ENCODE measurements at places on chromosomes 4 and X.

GRCh38 chr4:186144198-186144945 is 39.9 kb downstream of the FAM149A start:
- DNase-seq = no peak

GRCh38 chrX:50108264-50108663 is 92.5 kb downstream of the AKAP4 start:
- DNase-seq = no peak

GRCh38 chr4:123352240-123352945 is 44.2 kb upstream of the SPRY1 start:
- DNase-seq = no peak

- DNase-seq = no peak
Observed at GRCh38 chrX:38473701-38474100, 87.6 kb upstream of the TSPAN7 start.

- no peak for DNase-seq
Observed at GRCh38 chrX:12400218-12400617, 261.9 kb downstream of the FRMPD4 start.

DNA sequence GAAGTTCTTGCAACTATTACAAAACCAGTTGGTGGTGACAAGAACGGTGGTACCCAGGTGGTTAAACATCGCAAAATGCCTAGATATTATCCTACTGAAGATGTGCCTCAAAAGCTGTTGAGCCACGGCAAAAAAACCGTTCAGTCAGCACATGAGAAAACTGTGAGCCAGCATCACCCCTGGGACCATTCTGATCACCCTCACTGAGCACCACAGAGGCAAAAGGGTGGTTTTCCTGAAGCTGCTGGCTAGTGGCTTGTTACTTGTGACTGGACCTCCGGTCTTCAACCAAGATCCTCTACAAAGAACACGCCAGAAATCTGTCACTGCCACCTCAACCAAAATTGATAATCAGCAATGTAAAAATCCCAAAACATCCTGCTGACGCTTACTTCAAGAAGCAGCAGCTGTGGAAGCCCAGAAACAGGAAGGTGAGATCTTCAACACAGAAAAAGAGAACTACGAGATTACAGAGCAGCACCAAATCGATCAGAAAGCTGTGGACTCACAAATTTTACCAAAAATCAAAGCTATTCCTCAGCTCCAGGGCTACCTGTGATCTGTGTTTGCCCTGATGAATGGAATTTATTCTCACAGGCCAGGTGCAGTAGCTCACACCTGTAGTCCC is 21.4 kb upstream of the SLC10A6 start:
- no peak for DNase-seq

GRCh38 chr4:156347412-156348075 is 393.9 kb upstream of the CTSO start:
- DNase-seq = no peak

DNA sequence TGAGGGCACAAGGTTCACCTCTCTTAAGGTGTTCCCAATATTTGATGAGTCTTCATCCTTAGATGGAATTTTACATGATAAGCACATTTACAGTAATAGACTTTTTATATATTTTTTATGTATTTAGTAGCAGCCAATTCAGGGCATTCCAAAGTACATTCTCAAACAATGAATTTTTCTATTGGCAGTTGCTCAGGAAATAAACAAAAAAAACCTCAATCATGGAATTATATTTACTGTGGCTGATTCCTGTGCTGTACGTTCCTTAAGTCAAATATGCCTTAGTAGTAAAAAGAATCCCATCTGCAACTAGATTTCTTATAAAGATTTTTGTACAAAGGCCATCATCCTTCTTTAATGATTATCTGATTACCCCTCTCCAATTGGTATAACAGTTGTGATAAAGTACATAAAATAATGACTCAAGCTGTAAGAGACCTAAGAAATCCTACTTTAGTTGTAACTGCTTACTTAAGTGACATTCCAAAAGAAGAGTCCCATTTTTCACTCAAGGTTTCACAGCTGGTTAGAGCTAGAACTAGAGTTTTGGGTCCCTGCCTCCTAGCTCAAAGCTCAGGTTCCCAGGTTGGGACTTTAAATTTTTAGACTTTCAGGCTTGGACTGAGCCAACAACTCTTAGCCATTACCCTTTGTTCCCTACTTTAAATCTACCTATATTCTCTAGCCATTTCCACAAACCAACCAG is 152.7 kb downstream of the FHIP1A start:
- DNase-seq = no peak

DNA sequence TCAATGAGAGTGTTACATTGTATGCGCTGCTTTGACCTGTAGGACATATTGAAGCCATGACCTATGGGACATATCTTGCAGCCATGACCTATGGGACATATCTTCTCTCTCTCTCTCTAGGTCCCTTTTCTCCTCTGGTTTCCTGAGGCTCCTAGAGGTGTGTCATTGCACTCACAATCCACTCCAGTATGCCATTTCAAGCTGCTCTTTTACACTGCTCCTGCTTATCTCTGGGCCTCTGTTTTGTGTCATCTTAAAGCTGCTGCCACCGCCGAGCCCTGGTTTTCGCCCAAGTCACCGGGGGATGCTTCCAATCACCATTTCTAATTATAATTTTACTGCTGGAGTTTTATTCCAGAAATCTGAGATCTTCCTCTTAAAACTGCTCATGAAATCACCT is 336.1 kb downstream of the GALNTL6 start:
- DNase-seq = no peak

DNA sequence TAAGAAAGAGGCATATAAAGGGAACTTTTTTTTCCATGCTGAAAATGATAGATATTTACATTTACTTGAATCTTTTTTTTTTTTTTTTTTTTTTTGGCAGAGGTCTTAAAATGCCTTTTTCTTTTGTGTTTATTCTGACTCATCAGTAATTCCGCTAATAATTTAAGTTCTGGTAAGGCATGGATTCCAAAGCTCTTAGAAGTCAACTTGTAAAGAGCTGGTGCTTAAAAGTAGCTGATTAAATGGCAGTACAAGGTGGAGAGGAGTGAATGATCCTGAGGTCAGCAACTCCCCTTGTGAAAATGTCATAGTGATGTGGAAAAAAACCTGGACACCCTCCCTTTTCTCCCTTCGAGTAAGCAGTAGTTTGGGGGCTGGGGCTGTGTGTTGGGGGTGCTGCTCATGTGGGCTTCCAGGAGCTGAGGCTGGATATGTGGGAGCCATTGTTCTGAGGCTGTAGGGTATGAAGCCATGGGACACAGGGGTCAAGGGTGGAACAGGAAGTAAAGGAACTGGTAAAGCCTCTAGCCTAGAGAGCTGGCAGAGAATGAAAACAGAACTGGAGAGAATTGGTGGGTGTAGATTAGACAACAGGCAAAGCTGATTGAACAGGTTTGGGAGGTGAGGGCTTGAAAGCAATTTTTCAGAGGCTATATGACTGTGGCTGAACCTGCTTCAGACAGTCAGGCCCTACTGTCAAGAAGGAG is 41.0 kb upstream of the PITX2 start:
- DNase-seq = no peak

DNA sequence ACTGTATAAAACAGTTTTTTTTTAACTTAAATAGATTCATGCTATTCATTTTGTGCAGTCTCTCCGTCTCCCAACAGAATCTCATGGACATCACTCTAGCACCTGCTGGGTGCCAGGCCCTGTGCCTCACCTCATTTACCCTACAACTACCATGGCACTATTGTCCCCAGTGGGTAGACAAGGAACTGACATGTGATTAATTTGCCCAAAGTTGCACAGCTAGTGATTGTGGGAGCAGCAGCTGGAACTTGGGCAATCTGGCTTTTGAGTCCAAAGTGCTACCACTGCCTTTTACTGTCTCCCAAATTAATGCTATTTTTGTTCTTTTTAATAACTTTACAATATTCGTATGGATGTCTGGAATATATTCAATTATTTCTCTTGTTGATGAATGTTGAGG is 11.2 kb upstream of the PGRMC2 start:
- DNase-seq = no peak

GRCh38 chrX:17007134-17007768 is 60.8 kb downstream of the REPS2 start:
- DNase-seq = no peak

GRCh38 chrX:40095583-40096394 is 2.0 kb downstream of the BCOR start:
- no peak for DNase-seq

- DNase-seq = no peak
Observed at GRCh38 chrX:22276781-22277180, 4.1 kb downstream of the CBLL2 start.

GRCh38 chr4:28226962-28227361 is 1366.3 kb downstream of the STIM2 start:
- DNase-seq = no peak

- DNase-seq = no peak
Observed at GRCh38 chr4:7334521-7335275, 100.0 kb downstream of the PSAPL1 start.

- DNase-seq = no peak
Observed at GRCh38 chr4:130812117-130812765, 1716.3 kb downstream of the C4orf33 start.

DNA sequence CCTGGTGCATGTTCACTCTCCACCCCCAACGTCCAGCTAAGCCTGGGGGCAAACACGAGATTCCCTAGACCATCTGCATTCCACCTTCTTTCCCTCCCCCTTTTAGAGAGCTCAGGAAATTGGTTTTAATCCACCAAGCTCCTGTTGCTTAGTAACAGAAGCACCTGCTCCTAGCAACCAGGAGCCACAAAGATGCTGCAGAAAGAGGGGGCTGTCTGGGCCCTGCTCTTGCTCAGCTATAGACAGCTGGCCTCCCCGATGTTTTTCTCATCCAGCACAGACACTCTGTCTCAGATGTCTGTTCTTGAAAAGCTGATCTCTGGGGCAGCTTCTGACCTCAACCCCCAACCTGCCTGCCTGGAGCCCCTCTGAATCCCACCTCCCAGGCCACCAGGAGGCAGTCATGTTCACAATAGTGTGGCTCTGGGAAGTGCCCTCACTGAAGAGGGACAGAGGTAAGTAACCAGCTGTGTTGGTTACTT is 71.5 kb downstream of the SLC16A2 start:
- DNase-seq = no peak

Measured in cortex of kidney (tissue), 1 donor.